Lung (tissue), 17 donors: ENCODE measurements at places on chromosomes 12 and 14. TPM values are rescaled to one million over a fixed set of nuclear protein-coding genes. Genes with fewer than 3 reads are reported as not detected.

GRCh38 chr12:108914121-108914531, 34.2 kb downstream of the DAO start:
- DNase-seq: peak; percentile 69

DNA sequence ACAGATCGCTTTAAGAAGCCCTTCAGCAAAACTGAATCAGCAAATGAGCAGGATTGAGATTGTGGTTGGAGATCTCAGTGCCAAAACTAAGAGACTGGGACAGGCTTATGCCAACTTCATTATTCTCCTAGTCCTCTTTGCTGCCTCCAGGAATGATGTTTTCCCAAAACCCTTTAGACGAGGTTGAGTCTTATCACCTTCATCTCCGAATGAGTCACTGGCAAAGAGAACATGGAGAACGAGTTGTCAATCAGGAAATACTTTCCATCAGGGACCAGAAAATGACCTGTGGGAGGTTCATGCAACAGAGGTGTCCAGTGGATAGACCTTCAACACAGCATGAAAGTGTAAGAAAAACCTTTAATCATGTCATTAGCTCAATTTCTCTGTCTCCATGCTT, 461.5 kb downstream of the RMST start:
- no peak for DNase-seq

DNA sequence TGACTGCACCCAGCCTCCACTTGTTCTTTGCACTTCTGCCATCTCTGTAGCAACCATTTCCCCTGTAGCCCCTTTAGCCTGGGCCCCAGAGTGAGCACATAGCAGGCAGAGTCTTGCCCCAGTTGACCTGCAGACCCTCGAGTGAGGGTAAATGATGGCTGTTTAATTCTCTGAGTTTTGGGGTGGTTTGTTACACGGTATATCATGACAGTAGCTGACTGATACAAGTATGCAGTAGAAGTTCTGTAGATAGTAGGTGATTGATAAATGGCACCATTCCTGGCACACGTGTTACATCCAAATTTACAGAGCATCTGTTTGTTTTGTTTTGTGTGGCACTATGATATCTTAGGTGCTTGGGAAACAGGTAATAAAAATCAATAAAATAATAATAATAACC, 32.4 kb downstream of the CALM1 start:
- DNase-seq: no peak

GRCh38 chr14:28946267-28946666, 179.7 kb downstream of the FOXG1 start:
- DNase-seq: no peak

MYL2 gene
- total RNA-seq: not detected

- DNase-seq: no peak
Observed at GRCh38 chr14:70773182-70773862, 36.0 kb downstream of the MAP3K9 start.

DNA sequence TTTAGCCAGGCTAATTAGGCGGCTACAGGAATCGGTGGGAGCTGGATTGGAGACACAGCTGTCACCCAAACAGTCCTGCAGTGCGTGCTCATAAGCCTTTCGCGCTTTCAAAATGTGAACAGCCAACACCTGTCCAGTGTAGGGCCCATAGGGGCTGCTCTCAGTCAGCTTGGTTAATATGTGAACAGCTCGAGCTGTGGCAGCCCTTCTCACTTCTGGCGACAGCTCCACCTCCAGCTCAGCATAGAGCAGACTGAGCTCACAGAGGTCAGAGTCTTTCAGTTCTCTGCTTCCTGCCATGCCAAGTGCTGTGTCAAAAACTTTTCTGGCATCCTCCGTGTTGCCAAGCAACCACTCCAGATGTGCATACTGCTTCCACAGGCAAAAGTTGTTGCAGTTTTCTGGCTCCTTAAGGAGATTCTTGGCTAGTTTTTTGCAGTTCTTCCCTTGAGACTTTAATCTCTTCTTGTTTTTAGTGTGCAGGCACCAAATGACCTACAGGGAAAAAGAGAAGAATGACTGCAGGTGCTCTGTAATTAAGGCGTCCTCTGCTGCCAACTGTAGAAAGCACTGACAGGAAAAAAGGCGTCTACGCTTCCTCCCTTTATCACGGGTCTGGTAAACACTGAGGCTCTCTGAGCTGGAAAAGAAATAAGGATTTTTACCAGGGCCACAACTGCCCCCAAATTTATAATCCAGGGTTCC, 32.5 kb downstream of the PSMC1 start:
- DNase-seq: peak; percentile 54

- DNase-seq: peak; percentile 42
Observed at GRCh38 chr12:114682785-114683708, 928 bp downstream of the TBX3 start.

- DNase-seq: no peak
Observed at GRCh38 chr12:104588047-104588920, 131.5 kb downstream of the CHST11 start.

DNA sequence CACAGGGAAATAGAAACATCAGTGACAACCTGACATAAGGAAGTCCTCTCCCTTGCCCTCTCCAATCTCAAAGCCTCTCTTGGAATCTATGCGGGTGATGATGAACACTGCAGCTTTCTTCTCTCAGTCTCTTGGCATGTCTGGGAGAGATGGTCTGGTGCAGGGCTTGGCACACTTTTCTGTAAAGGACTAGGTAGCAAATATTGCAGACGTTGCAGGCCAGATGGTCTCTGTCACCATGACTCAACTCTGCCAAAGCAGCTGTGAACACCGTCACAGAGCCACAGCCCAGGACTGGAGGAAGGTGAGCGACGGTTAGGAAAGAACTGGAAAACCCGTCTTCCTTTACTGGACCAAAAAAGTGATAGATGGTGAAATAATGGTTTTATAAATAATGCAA, 591.0 kb upstream of the TMEM132C start:
- DNase-seq: no peak

LRTM2 gene
- not detected for total RNA-seq

TWF1 gene
- total RNA-seq: 80.1 TPM

PRH2 gene
- not detected for total RNA-seq

- no peak for DNase-seq
Observed at GRCh38 chr12:15532364-15532977, 210.2 kb downstream of the PTPRO start.

- DNase-seq: no peak
Observed at GRCh38 chr12:117744418-117744817, 224.4 kb downstream of the KSR2 start.

DNA sequence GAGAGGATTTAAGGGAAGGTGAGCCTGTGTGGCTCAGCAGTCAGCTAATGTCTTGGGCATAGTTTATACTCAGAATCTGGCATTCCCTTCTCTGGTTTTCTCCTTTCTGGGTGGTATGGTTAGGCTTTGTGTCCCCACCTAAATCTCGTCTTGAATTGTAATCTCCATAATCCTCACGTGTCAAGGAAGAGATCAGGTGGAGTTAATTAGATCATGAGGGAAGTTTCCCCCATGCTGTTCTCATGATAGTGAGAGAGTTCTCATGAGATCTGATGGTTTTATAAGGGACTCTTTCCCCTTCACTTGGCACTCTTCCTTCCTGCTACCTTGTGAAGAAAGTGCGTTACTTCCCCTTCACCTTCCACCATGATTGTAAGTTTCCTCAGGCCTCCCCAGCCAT, 169.8 kb upstream of the PELI2 start:
- no peak for DNase-seq

DNA sequence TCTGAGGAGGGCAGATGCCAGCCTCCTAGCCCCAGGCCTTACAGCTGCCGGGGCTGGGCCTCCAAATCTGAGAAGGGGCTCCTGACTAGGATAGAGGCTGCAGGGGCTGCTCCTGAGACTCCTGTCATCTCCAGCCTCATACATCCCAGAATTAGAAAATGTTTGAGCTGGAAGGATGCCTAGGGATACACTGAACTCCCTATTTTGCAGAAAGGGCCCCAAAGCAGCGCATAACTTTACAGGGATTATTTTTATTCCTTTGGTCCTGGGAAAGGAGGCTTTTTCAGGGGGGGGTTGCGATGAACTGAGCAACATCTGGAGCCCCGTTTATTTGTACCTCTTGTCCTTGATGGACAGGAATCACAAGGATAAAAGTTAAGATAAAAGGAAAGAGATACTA, 35.9 kb upstream of the SLC38A2 start:
- no peak for DNase-seq

GRCh38 chr14:20247646-20248246, 8.7 kb downstream of the OR11H4 start:
- no peak for DNase-seq

DNA sequence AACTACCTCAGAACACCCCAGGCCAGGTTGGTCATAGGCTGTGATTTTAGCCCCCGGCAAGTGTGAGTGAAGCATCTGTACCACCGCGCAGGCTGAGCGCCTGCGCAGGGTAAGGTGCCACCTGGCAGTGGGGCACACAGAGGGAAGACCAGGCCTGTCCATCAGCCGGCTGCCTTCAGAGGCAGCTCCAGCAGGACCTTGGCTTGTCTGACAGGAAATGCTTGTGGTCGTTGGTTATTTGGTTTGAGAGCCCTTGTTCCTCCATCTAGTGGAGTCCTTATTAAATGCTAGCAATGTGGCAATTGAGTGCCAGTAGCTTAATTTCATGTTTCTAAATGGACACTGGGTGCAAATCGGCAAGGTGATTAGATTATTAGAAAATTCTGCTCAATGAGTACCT, 27.5 kb downstream of the SLC25A29 start:
- DNase-seq: peak; percentile 47

DNA sequence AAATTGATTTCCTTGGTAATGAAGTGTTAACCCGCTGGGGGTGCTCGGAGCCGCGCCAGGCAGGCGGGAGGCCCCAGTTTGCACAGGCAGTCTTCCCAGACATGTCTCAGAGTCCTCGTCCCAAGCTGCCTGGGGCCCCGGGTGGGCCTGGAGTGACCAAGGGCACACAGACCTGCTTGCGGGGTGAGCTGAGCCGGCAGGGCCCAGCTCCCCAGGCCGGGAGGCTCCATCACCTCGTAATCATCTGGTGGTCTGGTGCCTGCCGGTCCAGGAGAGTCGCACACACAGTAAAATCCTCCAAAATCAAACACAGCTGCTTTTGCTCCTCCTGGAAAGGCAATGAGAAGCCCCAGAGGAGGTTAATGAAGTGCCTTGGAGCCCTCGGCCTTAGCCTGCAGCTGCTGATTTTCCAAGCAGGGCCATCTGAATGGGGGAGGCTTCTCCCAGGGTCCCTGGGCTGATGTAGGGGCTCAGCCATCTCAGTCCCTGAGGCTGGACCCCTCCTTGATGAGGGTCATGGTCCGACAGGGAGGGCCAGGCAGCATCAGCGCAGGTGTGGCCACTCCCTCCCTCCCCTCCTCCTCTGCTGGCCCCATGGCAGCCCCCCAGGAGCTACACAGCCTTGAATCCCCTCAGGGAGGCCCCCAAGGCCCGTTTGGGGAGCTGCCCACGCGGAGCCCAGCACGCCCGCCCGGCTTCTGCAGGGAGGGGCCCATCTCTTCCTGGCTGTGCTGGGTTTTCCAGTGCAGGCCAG, 39.4 kb upstream of the FBRSL1 start:
- DNase-seq: peak; percentile 91

GRCh38 chr12:78034025-78034424, 203.3 kb downstream of the NAV3 start:
- peak; percentile 19 for DNase-seq

DNA sequence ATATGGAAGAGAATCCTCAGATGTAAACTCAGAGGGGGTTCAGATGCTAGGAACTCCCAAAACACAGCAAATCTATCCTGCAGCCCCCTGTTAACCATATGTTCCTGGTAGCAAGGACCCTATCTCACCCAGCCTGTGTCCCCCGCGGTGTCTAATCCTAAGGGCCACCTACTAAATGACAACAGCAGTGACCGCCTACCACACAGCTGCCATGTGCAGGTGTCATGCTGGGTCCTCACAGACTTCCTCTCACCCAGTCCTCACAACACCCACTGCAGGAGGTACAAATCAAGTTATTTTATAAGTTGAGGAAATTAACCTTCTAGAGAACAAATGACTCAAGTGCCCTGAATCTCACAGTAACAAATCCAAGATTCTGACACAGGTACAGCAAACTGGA, 73.9 kb downstream of the ITPK1 start:
- no peak for DNase-seq

- DNase-seq: peak; percentile 69
Observed at GRCh38 chr12:121279507-121279915, 17.0 kb downstream of the CAMKK2 start.

FSCB gene
- not detected for total RNA-seq

DNA sequence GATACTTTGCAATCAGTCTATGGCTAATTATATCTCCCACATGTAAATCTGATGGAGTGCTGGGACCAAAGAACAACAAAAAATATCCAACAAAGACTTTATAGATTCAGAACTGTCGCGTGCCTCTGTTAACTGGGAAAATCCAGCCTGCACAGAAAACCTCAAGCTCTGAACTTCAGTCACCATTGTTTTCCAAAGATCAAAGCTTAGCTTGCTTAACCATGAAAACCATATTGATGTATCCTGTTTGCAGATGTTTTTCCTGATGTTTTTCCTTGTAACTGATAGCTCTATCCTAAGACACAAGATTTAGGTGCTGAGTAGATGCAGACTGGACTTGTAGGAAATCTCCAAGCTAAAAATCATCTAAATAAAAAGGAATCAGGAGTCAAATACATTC, 163.7 kb downstream of the GXYLT1 start:
- DNase-seq: no peak

DNA sequence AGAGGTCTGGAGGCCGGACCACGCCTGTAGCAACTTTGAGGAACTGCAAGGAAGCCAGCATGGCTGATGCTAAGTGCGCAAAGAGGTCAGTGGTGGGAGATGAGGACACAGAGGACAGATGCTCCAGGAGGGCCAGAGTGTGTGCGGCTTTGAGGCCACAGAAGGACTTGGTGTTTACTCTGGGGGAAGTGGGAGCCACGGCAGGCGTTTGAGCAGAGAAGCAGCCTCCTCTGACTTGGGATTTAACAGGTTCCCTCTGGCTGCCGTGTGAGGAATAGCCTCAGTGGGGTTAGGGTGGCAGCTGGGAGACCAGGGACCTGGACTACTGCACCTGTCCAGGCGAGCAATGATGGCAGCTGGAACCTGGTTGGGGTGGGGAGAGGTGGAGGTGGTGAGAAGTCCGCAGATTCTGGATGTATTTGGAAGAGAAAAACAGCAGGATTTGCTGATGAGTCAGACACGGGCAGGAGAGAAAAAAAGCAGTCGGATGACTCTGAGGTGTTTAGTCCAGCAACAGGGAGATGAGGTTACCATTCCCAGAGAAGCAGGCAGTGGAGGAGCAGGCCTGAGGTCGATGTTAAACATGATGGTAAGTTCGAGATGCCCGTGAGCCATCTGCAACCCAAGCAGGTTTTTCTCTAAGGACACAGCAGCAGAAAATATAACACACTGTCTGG, 143.5 kb downstream of the SCARB1 start:
- no peak for DNase-seq

CPNE6 gene
- total RNA-seq: not detected

DNA sequence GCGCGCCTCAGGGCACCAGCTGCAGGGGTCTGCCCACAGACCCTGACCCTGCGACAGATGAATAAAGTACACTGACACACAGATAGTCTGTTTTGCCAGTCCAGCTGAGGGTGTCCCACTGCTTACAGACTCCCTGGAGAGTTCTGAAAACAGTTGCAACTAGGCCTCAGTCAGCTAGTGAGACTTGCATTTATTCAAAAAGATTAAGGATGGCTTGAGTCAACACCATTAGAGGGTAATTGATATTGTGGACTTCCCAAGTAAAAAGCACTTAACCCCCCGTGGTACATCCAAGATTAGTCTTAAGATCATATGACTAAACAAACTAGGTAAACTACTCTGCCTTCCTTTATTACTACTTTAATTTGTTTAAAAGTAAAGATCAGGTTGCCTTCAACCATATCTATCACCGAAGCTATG, 11.1 kb upstream of the PSEN1 start:
- no peak for DNase-seq
